ENCODE measurements at places on chromosomes 1 and 21. TPM values are rescaled to one million over a fixed set of nuclear protein-coding genes. Genes with fewer than 3 reads are reported as not detected.

The OR6N2 gene
- not detected for total RNA-seq

The DDR2 gene
- 316 TPM for total RNA-seq

The TIE1 gene
- 67.9 TPM for total RNA-seq

The DYNLT4 gene
- total RNA-seq, result not detected

The GNAT2 gene
- total RNA-seq, result 0.33 TPM

The CYP4Z1 gene
- not detected for total RNA-seq

The ERICH3 gene
- not detected for total RNA-seq

The BMP8A gene
- 0.11 TPM for total RNA-seq

The GPR3 gene
- 0.37 TPM for total RNA-seq

The COL16A1 gene
- total RNA-seq, result 50.2 TPM

The CRNN gene
- not detected for total RNA-seq

The PDC gene
- total RNA-seq, result not detected

The RPL5 gene
- 1,190 TPM for total RNA-seq

The PEAR1 gene
- 1.6 TPM for total RNA-seq

The CHODL gene
- total RNA-seq, result 0.11 TPM

The MRAP gene
- total RNA-seq, result not detected

The ITPKB gene
- total RNA-seq, result 11.1 TPM

The TSPEAR gene
- total RNA-seq, result not detected

The COA7 gene
- total RNA-seq, result 15.5 TPM

The TLCD4 gene
- total RNA-seq, result 0.75 TPM

All from uterine smooth muscle cell (primary cell).